Neural progenitor cell (in vitro differentiated cells): ENCODE measurements at places on chromosomes 12 and 14. TPM values are rescaled to one million over a fixed set of nuclear protein-coding genes. Genes with fewer than 3 reads are reported as not detected.

- peaks cover 4% of the 10 kb centered on the region for H3K4me1 ChIP-seq
- no peak overlapping the region for H3K4me3 ChIP-seq
- H3K36me3 ChIP-seq, result peaks cover 23% of the 10 kb centered on the region
- H3K27ac ChIP-seq, result no peak overlapping the region
- no peak for DNase-seq
- no peaks in the 10 kb centered on the region for H3K27me3 ChIP-seq
These were observed 43.9 kb downstream of the PPP4R3A start for GRCh38 chr14:91466192-91466591.

DNA sequence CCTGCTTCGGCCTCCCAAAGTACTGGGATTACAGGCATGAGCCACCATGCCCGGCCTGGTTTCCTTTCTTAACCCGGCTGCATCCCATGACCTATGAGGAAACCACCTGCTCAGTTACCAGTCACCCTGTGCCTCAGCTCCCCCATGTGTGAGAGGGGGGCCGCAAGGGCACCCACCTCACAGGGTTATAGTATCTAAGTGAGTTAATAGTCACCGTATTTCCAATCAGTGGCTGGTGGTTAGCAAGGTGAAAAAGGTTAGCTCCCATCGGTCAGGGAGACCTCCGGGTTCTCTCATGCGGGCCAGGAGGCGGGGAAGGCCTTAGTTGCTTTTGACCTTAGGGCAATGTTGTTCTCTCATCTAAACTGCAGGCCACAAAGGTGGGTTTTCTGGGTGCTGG lies 6.7 kb downstream of the LRP1 start:
- peak overlapping the region; percentile 63 for H3K27ac ChIP-seq
- peak overlapping the region; percentile 24 for H3K4me3 ChIP-seq

- H3K4me1 ChIP-seq, result peaks cover 7% of the 10 kb centered on the region
- no peak for DNase-seq
- no peaks in the 10 kb centered on the region for H3K36me3 ChIP-seq
- H3K4me3 ChIP-seq, result no peak overlapping the region
These were observed 12.4 kb upstream of the ACOT1 start for GRCh38 chr14:73524493-73524892.

DNA sequence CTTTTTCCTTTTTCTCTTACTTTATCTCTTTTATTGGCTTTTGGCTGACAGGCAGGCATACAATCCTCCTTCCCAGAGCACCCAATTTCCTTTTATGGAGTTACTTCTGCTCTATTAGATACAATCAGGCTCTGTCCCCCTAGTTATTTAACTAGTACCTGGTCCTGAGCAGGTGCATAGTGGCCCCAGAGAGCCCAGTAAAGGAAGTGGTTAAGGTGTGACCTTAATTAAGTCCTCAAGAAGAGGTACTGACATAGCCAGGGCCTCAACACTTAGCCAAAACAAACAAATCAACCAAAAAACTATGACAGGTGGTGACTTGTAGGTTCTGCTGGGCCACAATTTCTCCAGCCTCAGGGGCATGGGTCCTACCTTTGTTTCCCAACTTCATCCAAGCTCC lies 82.9 kb downstream of the CCDC60 start:
- no peaks in the 10 kb centered on the region for H3K27me3 ChIP-seq
- H3K27ac ChIP-seq, result no peak overlapping the region
- no peak for DNase-seq
- no peak overlapping the region for H3K4me3 ChIP-seq
- no peaks in the 10 kb centered on the region for H3K36me3 ChIP-seq

DNA sequence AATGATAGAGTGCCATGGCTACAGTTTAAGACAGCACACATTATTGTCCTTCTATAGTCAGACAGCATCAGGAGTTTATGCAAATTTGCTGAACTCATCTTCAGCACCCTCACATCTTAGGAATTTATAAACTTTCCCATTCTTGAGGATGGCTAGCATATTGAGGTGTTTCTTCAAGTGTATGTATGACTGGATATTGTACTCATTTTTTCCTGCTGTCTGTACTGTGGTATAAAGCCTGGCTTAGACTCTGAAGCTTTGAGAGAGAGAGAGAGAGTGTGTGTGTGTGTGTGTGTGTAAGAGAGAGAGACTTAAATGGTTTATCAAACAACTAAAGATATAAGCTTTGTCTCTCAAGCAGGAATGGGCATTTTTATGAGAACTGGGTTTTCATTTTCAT lies 161.6 kb downstream of the PIK3C2G start:
- no peaks in the 10 kb centered on the region for H3K36me3 ChIP-seq
- no peaks in the 10 kb centered on the region for H3K27me3 ChIP-seq
- H3K4me1 ChIP-seq, result no peaks in the 10 kb centered on the region
- no peak overlapping the region for H3K4me3 ChIP-seq

Gene POTEM
- not detected in 2 replicates for total RNA-seq

Gene FAM90A1
- 0.09 TPM in 1 of 2 replicates, not detected in the other for total RNA-seq

Gene KCNA5
- total RNA-seq, result 0.19 and 1.1 TPM in 2 replicates

Gene CDK2
- 46.5 and 52.2 TPM in 2 replicates for total RNA-seq

Gene RPGRIP1
- total RNA-seq, result 0.47 and 3.4 TPM in 2 replicates
